Panc1 (cell line): ENCODE measurements at places on chromosomes 11 and 22. TPM values are rescaled to one million over a fixed set of nuclear protein-coding genes. Genes with fewer than 3 reads are reported as not detected.

DNA sequence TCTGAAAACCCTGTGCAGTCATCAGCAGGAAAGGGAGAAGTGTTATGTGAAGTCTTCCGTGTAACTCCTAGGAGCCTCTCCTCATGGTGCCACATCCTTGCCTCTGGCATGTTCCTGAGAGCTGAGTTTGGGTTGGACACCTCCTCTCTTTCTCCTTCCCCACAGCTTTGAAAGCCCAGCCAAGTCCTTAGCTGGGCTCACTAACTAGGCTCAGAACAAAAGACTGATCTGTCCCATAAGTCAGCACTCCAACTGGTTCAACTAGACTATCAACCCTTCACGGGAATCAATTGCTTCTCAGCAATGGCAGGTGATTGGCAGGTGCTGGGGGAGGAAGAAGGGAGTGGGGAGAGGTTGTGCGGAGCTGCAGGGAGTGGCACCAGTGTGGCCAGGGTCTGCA lies 509.9 kb upstream of the B3GAT1 start:
- no peaks in the 10 kb centered on the region for H3K36me3 ChIP-seq
- H3K27me3 ChIP-seq: no peaks in the 10 kb centered on the region
- no peaks in the 10 kb centered on the region for H3K4me1 ChIP-seq

- H3K27me3 ChIP-seq: no peaks in the 10 kb centered on the region; the same call in 1 of the 2 replicates
- H3K4me3 ChIP-seq: no peak overlapping the region
- no peaks in the 10 kb centered on the region for H3K36me3 ChIP-seq
- no peaks in the 10 kb centered on the region for H3K4me1 ChIP-seq
These were observed 35.3 kb downstream of the MMP13 start for GRCh38 chr11:102920118-102920684.

The ATG16L2 gene
- total RNA-seq: 14.6 TPM

The OR51G2 gene
- not detected for total RNA-seq
